ENCODE measurements at places on chromosomes 7 and 10. TPM values are rescaled to one million over a fixed set of nuclear protein-coding genes. Genes with fewer than 3 reads are reported as not detected.

- peak; percentile 8 for DNase-seq
These were observed 115.5 kb downstream of the FOXP2 start for GRCh38 chr7:114530057-114530611.

GRCh38 chr7:139108266-139109187 lies 993 bp downstream of the ZC3HAV1 start:
- DNase-seq: no peak

TAS2R4 gene
- polyA plus RNA-seq: 1.2 TPM

DNA sequence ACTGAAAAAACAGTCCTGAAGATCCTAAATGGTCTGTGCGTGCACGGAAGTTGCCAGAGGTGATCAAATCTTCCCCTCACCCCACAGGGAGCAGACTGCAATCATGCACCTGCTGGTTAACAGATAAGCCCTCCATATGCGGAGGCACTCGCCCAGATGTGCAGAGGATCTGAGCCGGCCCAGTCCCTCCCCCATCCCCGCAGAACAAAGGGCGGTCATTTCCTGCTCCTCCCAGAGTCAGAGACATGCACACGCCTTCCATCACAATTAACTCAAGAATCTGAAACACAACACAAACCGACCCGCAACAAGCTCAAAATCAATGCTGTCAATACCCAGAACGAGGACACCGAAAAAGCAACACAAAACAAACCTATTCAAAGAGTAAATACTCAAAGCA lies 24.2 kb downstream of the CRTAC1 start:
- DNase-seq: no peak

IDI2 gene
- polyA plus RNA-seq: 0.33 TPM

ALOX5 gene
- 2.0 TPM for polyA plus RNA-seq

SLC18A2 gene
- 0.74 TPM for polyA plus RNA-seq

DNA sequence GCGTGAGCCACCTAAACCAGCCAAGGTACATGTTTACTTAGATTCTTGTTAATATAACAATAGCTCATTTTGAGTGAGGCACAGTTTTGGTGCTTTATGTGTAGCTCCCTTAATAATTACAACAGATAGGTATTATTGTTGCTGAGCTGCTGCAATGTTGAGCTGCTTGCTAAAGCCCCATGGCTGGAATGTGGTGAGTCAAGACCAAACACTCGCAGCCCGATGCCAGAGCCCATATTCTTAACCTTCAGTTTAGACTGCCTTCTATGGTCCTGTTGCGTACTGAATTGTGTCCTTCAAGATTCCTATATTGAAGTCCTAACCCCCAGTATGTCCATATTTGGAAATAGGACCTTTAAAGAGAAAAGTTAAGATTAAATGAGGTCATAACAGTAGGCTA lies 407.1 kb downstream of the NEBL start:
- DNase-seq: no peak

DNA sequence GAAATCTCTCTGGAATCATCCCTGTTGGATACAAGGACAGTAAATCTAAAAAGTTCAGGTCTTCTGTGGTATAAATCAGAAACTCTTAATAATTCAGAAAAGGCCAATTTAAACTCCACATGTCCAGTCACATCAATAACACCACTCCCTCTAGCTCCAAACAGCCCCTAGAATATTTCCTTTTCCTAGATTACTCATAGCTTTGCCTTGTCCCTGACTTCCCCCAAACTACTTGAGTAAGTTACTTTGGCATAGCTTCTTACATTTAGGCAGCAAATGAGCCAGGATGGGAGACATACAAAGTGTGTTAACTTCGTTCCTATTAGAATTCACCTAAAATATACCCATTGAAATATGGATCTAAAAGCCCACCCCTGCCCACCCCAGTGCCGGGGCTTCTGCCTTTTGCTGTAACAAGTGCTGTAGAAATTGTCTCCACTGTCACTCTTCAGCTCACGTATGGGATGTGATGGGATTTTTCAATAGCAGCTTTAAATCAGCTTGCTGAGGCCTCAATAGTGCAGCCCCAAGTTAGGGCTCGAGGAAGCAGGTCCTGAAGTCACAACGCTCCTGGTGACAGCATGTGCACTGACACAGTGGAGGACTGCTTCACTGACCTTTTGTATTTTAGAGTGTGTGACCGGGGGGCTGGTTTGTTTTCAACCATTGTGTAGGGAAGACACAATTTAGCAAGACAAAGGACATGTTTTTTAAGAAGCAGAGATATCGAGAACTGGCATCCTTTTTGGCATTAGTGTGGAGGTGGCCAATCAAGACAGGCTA lies 218.2 kb upstream of the KMT2E start:
- DNase-seq: no peak

DNA sequence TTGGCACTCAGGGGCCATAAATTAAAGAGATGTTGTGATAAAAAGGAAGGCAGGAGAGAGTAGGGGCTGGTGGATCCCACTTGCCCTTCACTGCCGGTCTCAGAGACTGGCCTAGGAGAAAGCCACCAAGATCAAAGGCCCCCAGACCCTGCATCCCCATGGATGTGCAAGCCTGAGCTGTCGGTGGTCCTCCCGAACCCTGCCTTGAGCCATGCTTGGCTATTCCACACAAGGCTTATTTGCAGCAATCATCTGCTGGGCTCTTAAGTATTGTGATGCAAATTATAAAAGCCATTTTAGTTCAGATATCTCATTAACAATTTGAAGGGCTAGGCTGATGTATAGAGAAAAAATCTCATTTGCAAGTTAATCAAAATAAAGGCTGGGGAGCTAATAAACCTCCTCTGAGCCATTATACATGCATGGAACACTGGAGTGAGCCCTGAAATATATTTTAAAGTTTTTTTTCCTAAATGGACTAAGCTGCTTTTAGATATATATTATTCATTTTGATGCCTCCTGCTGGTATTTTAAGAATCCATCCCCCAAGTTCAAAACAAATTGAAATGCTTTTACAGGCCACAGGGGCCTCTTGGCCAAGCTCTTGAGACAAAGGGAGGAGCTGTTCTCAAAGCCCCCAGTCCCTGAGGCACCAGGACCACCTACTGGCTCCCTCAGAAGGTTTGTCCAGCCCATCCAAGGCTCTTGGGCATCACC lies 28.1 kb downstream of the OAT start:
- no peak for DNase-seq

DNA sequence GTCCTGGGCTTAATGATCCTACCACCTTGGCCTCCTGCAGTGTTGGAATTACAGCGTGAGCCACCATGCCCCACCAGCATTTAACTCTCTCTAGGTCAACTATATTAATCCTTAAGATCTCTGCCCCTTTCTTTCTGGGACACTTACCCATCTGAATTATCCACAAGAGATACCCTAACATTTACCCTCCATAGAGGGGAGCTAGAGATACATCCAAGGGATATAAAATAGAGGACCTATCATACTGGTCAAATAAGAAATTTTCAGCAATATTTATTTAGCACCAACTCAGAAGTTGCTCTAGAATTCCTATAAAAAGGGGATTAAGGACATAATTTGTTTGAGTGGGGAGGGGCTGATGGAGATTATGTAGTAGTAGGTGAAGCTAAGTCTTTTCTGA lies 96.5 kb downstream of the OTUD1 start:
- no peak for DNase-seq

- DNase-seq: no peak
These were observed 89.0 kb downstream of the SEMA3D start for GRCh38 chr7:85097844-85098243.

CDC14C gene
- not detected for polyA plus RNA-seq

GRCh38 chr7:142371586-142372377 lies 113.9 kb upstream of the PRSS58 start:
- DNase-seq: no peak

- DNase-seq: no peak
These were observed 602.0 kb downstream of the PTPRN2 start for GRCh38 chr7:157985636-157986035.

GRCh38 chr10:116742367-116743265 lies at the start of gene HSPA12A:
Gene HSPA12A, minus strand, starts transcription at chr10:116742566. Its CDS starts 97 bp downstream, at chr10:116742469.
- DNase-seq: peak; percentile 61

DNA sequence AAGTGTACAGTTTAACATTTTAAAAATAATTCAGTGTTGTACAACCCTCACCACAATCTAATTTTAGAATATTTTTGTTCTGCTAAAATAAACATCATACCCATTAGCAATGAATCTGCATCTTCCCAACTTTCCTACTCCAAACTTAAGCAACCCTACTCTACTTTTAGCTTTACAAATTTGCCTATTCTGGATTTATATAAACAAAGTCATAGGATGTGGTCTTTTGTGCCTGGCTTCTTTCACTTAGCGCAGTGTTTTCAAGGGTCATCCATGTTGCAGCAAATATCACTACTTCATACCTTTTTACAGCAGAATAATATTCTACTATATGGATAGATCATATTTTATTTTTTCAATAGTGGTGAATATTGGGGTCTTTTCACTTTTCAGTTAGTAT lies 18.9 kb downstream of the CALML3 start:
- no peak for DNase-seq

GRCh38 chr7:73735528-73735905 lies 3.1 kb downstream of the ABHD11 start:
- DNase-seq: no peak

DNA sequence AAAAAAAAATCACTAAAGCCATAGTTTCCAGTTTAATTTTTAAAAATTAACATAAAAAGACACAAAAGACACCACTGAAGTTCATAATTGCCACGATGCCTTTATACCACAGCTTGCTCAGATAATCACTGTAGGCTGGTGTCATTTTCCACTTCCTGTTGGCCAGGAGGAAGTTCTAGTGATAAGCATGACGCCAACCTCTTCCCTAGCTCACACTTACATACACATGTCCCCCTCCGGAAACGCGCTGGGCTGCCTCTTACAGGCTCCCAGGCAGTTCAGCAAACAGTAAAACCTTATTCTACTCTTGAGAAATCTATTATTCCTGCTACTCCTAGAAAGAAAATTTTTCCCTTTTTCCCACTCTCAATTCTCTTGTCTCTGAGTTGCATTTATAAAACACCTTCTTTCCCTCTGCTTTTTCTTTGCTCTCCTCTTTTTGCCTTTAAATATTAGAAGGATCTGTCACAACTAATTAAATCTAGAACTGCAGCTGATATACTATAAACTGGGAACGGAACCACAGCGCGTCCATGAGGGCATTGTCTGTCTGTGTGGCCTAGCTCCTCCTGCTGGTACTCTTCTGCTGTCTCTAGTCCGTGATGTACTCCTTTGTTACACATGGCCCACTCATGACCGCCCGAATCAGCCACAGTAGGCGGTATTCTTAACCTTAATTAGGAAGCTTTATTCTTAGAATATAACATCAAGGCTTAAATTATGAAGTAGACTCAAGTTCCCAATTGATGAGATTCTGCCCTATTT lies 664.9 kb downstream of the CNTNAP2 start:
- DNase-seq: no peak

ZPBP gene
- 0.19 TPM for polyA plus RNA-seq

DNA sequence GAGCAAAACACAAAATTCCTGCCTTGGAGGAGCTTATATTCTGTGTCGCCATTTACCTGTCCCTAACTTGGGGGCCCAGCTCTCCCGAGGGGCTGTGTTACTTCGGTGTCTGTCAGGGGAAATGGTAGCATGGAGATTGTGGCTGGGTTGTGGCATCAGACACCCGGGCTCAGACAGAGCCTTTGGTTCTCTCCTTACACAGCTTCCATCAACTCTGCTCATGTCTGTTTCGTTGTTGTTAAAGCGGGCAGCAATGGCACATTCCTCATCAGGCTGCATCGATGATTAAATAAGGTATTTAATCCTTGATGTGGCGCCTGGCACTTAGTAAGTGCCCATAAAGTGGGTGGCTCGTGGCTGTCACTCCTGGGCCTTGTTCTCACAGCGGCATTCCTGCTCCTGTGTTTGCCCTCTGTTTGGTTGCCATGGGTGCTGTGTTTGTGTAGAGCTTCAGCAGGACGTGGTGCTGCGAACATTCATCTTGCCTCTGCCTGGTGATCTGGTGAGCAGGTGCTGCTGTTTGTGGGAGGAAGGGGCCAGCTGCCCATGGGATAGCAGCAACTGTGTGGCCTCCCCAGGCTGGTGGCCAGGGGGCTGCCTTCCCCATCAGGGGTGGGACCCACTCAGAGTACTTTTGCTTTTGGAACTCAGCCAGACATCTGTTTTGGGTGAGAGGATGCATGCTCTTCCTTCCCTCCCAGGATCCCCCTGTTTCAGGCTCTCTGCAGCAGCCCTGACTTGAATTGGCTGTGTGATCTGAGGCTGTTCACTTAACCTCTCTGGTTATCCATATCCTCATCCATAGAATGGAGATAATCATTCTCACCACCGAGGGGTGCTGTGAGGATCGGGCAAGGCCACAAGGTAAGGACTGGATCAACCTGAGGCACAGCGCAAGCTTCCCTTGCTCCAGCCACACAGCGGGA lies 207.2 kb upstream of the SVIL start:
- no peak for DNase-seq

TMEM213 gene
- polyA plus RNA-seq: 45.7 TPM

- DNase-seq: no peak
These were observed 42.1 kb upstream of the NOBOX start for GRCh38 chr7:144445590-144445989.

GRCh38 chr7:130488392-130489139 lies 3.3 kb upstream of the MEST start:
- no peak for DNase-seq

DNA sequence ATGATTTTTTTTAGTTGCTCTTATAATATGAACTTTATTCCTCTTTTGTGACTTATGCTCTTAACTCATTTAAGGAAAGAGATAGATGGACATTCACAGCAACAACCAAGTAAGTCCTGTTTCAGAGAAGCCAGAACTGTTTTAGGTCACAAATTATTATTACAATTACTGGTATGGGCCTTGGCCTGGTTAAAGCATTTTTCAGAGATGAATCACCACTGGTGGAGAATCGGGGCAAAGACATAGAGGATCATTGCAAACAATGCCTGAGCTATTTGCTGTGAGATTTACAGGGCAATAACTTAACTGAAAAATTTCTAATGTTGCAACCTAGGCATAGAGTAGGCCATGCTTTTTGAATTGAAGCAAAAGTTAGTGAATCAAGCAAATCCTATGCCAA lies 138.0 kb upstream of the YAE1 start:
- DNase-seq: no peak

- DNase-seq: no peak
These were observed 54.2 kb downstream of the FAM53B start for GRCh38 chr10:124689911-124690498.

NCF1 gene
- polyA plus RNA-seq: 2.0 TPM

DNA sequence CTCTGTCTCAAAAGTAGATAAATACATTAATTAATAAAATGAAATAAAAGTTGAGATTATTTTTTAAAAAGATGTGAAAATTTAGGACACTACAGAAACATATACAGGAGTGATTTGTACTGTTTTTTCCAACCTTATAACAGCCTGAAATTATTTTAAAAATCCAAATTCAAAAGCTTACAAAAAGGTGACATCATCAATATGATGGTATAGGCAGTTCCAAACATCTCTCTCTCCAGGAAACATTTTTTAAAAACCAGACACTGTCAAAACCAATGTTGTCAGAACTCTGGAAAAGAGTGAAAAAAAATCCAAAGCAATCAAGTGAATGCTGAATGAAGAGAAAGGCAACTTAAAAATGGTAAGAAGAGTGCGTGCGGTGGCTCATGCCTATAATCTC lies 76.7 kb downstream of the HHEX start:
- DNase-seq: no peak

SLC13A4 gene
- 3.0 TPM for polyA plus RNA-seq

- no peak for DNase-seq
These were observed 122.8 kb downstream of the THSD7A start for GRCh38 chr7:11709196-11709595.

AFAP1L2 gene
- 41.7 TPM for polyA plus RNA-seq

Measured in left renal pelvis (tissue), 4 donors.